ENCODE measurements at places on chromosomes 6 and 20.

DNA sequence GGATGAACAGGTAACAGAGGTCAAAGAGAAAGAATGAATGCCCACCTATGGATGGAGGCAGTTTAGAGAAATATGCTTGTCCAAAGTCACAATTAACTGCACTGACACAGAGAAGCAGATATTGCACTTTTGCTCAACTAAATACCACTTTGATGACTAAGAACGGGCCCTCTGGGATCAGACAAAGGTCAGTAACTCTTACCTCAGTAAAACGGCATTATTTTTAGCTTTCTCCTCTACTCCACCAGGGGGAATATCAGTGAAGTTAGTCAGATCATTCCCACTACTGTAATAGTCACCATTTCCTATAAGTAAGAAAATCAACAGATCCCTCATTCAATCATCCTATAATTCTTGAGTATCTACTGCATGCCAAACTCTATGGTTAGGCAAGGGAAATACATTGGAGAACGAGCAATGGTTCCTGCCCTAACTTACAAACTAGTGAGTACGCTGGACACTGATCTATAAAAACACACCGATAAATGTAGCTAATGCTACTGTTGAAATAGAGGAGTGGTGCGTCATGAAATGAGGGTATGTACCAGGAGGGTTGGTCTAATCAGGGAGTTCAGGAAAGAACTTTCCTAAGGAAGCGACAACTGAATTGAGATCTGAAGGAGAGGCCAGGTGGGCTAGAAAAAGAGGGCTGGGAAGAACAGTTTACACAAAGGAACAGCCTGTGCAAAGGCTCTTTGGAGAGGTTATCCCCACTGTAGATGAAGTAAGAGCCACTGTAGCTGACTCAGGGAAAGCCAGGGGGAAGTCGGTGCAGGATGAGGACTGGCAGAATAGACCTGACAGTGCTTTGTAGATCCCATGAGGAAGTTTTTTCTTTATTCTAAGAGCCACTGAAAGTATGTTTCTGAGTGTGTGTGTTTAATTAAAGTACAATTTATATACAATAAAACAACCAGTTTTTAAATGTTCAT is 9.2 kb downstream of the ECI2 start:
- peak; percentile 92 for DNase-seq

DNA sequence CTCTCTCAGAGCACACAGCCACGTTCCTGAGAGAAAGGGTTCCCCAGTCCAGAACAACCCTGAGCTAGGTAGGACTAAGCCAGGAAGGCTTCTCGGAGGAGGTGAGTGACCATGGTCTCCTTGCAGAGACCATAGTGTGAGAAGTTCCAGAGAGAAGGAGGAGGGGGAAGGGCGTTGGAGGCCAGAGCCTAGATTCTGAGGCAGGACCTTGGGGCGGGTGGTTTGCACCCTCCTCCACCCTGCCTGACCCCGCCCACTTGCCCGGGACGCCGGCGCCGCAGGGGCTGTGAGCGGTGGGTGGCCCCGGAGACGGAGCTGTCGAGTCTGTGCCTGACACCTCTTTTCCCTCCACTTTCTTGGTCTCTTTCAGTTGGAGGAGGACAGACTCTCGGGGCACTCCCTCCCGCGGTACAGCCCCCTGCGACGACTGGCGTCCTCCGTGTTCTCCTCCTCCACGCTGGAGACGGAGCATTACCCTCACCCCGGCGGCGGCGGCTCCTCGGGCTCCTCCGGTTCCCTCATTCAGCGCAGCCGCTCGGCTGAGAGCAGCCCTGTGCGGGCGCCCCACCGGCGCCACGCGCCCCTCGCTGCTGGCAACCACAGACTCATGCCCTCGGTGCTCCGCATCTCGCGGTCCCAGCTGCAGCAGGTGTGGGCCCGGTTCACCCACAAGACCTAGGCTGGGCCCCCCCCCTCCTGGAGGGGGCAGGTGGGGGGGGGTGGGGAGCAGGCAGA is 26.2 kb downstream of the TTBK1 start:
- no peak for DNase-seq

GRCh38 chr6:140078561-140079125 is 704.2 kb upstream of the CITED2 start:
- peak; percentile 83 for DNase-seq

GRCh38 chr6:46327779-46328178 is 157.0 kb upstream of the ENPP5 start:
- DNase-seq = no peak

GRCh38 chr6:137415127-137415833 is 78.9 kb downstream of the OLIG3 start:
- peak; percentile 56 for DNase-seq

- DNase-seq = no peak
Observed at GRCh38 chr20:2303673-2304072, 7.9 kb downstream of the TGM3 start.

DNA sequence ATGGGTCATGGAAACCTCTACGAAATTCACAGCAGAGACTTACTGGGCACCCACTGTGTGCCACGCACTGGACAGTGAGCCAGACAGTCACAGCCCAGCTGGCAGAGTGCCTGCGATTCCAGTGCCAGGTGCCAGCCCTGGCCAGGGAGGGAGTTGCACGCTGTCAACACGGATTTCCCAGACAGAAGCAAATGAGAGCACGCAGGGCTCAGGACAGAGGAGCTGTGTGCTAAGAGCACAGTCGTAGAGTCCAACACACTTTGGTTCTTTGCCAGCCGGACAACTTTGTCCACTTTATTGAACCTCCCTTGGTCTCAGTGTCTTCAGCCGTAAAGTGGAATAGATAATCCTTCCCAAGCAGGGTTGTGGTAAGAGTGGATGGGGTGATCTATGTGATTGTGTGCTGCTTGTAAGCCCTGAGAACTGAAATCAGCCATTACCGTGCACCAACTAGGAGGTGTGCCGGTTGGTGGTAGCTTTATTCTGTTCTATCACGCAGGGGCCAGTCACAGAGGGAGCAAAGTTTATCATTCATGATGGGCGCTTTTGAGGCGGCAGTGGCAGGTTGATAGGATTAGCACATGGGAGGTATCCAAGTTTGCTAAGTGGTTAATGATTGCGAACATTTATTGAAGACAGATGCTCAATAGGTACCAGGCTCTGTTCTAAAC is 40.6 kb downstream of the SIRPA start:
- no peak for DNase-seq

DNA sequence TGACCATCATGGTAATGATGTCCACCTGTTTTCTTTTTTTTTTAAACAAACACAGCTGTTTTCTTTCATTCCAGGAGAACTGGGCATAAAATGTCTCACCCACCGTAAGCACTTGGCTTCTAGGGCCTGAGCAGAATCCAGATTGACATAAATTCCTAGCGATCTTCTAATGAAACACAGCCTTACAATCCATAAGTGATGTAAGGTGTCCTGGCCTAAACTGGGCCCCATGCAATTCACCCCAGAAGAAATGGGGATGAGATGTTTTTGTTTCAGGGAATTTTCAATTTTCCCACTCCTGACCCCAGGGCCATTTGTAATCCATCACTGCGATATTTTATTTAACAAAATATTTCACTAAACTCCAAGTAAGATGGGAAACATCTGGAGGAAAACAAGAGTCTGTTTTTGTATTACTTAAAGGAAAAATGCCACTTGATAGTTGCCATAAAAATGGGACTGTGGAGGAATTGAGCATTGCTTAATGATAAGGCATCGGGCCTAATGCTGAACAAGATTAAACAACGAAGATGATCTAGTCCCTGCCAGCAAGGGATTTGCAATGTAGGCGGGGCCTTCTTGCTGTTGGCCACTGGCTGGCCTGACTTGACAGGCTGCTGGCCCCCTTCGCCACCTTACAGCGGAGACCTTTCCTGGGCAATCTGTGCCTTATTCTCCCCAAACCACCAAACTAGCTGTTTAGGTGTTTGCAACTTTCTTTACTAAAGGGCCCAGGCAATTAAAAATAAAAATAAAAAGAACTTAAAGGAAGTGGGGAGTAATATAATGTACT is 183.7 kb downstream of the CD109 start:
- no peak for DNase-seq

DNA sequence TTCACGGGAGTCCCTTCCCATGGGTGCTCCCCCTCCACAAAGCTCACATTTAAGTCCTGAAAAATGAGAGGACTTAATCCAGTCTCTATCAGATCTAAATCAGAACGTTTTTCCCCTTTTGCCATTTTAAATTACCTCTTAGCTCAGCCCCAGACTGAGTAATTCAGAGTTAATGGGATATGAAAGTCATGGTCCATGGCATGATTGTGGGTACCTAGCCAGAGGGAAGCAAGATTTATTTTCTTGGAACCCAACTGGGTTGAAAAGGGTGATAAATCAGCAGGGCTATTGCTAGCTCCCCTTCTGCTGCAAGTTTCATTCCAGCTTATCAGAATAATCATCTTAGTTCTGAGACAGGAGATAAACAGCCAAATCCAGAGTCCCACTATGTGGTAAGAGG is 320.2 kb upstream of the CHD6 start:
- DNase-seq = no peak

GRCh38 chr6:64838726-64839125 is 868.3 kb downstream of the EYS start:
- DNase-seq = no peak

DNA sequence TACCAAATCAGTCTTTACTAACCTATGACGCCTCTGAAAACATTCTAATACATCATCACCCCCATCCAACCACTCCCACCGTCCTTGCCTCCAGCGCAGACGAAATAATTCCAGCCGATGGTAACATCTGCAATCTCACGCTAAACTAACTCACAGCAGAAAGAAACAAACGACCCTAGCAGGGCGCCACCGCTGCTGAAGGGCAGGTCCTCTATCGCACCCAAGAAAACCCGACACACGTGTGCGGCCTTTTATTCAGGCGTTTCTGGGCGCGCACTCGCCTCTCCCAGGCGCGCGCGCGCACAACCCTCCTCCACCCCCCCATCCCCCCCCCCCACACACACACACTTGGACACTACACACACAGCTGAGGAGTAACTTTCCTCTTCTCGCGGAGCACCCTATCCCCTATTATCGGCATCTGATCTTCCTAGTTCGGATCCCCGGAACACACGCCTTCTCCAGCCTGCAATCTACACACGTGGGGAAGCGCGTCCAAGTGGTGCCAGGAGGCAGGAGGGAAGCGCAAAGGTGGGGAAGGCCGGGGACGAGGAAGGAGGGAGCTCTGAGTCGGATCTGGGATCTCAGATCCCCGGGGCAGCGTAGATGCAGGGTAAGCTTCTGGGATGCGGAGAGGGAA is 1.4 kb downstream of the GFOD1 start:
- DNase-seq = no peak

DNA sequence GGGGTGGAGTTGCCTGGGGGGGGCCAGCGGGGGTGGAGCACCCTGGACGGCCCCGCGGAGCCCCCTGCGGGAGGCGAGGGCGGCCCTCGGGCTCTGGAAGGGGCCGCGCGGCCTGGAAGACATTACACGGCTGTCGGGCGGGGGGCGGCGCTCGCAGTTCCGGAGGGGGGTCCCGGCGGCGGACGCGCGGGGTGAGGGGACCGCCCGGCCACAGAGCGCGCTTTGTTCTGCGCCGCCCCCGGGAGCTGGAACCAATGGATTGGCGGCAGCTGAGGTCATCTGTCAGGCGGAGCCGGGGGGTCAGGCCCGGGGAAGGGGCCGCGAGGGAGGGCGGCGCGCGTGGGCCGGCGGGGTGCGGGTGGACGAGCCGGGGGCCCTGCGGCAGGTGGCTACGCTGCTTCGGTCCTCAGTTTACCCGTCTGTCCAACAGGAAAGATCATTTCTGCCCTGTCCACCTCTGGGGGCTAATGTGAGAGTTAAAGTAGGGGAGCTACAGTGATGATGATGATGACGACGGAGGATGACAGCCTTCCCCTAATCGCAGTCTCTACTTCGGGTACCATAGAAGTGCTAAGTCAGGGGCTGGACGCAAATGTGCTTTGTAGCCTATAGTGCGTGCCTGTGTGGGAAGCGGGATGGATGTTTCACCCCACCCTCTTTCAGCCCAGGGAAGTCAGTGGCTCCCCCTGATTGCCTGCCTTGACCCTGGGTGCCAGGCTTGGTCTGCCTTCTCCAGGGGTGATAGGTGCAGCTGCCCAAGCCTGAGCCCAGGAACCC is 10.4 kb downstream of the SRXN1 start:
- DNase-seq = no peak

GRCh38 chr6:12175626-12176025 is 114.5 kb upstream of the EDN1 start:
- no peak for DNase-seq

DNA sequence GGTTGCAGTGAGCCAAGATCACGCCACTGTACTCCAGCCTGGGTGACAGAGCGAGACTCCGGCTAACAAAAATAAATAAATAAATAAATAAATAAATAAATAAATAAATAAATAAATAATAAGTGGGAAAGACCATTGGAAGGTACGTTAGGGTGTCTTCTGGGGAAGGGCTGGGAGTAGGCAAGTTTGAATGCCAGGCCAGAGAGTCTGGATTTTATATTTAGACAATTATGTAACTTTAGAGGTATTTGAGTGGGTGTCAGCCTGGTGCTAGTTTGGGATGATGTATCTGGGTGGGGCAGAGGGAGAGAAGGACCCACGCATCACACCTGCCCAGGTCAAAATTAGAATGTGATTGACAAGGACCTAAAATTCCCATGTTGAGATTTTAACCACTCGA is 108.5 kb upstream of the PRND start:
- no peak for DNase-seq

DNA sequence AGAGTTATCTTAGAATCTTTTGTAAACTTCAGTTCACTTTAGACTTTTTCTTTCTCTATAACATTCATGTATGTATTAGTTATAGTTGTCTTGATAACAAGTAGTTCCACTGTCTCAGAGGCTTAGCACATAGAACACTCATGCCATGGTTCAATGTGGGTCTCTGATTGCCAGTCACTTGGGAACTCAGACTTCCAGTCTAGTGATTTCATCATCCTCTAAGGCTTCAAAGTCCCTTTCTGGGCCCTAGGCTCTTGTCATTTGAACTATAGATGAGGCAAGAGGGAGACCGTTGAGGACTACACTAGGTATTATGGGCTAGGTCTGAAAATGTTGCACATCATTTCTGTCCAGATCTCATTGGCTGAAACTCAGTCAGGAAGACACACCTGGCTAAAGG is 8.4 kb upstream of the EEF1E1 start:
- no peak for DNase-seq

DNA sequence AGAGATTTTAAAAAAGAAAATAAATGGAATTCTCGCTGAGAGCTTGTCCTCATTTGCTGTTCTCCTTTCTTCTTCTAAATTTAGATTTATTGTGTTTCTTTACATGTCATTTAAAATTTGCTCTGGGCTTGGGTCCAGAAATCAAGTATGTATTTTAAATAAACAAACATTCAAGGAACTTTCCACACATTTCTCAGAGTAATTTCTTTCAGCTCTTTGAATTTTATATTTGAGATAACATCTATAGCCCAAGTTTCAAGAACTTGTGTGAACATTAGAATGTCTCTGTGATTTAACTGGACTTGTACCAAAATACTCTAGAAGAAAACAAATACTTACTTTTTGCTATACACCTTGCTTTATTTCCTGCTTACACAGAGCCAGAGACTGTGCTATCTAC is 192.3 kb downstream of the TMEM200A start:
- no peak for DNase-seq
